ENCODE measurements at places on chromosomes 6 and 20.
A peak's percentile ranks its signal among the peaks of the same experiment; 100 is the strongest.

- no peak for DNase-seq
Measured at GRCh38 chr20:64049060-64049877, at the start of gene SOX18. Gene SOX18, minus strand, starts transcription at chr20:64049639. Its CDS starts 123 bp downstream, at chr20:64049516.

DNA sequence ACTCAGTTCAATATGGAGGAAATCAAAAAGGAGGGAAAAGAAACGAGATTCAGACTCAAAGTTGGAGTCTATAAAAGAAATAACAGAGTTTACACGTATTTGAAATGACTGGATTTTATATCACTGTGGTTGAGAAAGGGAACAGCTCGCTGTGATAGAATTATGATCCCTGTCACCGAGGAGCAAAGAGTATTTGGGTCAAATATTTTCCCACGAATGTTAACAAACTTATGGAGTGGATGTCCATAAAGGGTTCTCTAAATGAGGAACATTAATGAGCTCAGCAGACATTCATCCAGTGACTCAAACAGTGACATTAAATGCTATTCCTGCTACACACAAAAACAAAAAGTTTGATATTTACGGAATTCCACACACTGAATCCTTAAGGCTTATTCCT lies 57.9 kb downstream of the FHL5 start:
- no peak for DNase-seq

DNA sequence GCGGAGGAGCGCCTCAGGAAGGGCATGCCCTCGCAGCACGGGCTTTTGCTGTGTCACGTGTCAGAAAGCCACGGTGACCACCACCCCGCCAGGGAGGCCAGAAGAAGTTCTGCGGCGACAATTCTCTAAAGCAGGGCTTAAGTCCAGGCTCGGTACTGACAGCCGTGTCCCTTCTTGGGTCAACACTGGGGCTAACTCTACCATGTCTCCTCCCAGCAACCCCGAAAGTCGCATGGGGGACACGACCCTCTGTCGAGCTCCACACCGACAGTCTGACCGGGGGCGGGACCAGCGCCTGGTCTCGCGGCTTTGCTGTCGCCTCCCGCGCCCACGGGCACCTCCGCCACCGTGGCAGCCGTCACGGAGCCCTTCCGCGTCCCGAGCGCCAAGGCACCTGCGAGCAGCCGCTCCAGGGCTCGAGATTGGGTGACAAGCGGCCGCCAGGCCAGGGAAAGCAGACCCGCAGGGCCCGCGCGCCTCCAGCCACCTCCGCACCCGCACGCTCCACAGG lies 534 bp downstream of the NANP start:
- DNase-seq: peak; percentile 16

DNA sequence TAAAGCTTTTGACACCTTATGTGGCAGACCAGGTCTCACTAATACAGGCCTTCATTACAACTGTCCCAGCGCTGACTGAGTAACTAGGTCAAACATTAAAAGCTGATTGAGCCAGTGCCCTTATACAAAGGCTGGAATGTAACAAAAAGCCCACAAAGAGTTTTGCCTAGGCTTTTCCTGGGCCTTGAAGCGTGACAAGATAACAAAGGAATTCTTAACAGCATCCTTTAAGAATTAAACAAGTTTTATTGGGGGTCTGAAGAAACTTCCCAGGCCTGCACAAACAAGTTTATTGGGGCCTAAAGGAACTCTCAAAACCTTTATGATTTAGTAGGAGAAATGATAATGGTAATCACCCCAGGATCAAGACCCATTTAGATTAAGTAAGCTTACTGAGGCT lies 267.6 kb upstream of the FAM83B start:
- no peak for DNase-seq

- DNase-seq: no peak
Measured at GRCh38 chr20:62122654-62123449, 577 bp downstream of the LSM14B start.

DNA sequence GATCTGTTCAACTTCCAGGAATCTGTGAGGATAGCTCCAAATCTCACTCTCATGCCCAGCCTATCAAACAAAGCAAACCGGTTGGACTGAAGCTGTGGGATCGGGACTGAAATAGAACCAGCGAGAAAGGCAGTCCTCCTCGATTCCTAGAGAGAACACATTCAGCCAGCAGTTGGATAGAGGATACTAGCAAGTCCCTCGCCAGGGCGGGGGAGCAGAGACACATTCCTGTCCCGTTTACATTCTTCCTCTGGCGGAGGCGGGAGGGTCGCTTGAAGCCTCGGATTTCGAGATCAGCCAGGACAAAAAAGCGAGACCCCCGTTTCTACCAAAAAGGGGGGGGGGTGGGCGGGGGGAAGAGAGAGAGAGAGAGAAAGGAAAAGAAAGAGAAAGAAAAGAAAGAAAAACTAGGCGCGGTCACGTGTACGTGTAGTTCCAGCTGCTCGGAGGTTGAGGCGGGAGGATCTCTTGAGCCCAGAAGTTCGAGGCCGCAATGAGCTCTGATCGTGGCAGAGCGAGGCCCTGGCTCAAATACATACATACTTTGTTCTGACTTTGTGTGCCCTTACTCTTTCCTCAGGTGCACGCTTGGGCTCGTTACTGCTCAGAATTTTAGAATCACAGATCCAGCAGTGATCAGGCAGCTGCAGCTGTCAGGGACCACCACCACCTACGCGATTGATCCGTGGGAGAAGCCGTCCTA lies 19.5 kb downstream of the ZNF311 start:
- peak; percentile 91 for DNase-seq

DNA sequence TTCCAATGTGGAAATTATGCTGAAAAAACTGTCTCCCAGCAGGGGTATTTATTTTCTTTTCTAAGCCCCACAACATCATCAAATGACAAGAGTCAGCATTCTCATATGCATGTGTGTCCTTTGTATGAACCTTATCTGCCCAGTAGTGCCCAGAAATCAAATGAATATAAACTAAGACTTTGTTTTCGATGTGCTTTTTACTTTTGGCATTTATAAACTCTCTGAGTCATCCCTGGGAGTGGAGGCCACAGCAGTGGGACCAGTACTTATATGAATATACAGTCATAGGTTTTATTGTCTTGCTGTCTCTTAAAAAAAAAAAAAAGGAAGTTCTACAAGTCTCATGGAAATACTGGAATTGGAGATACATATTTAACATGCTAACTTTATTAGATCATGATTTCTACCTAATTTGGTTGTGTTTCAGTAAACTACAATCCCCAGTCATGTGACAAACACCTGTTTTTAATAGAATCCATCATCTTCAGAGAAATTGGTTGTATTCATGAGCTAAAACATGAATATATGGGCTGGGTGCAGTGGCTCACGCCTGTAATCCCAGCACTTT lies 99.2 kb upstream of the TMEM181 start:
- peak; percentile 71 for DNase-seq

- DNase-seq: no peak
Measured at GRCh38 chr20:32189691-32190615, 17.6 kb downstream of the PLAGL2 start.

GRCh38 chr20:6705106-6705766 lies 62.2 kb upstream of the BMP2 start:
- DNase-seq: no peak

GRCh38 chr6:114764866-114765265 lies 422.0 kb upstream of the HS3ST5 start:
- DNase-seq: no peak

GRCh38 chr20:33609504-33609903 lies 52.6 kb upstream of the C20orf144 start:
- DNase-seq: no peak

GRCh38 chr20:53902968-53903651 lies 167.3 kb downstream of the BCAS1 start:
- no peak for DNase-seq

- no peak for DNase-seq
Measured at GRCh38 chr6:158118886-158119285, 49.2 kb downstream of the SERAC1 start.

GRCh38 chr20:44491635-44492395 lies 16.1 kb downstream of the TTPAL start:
- DNase-seq: no peak

GRCh38 chr6:87907521-87907920 lies 140.1 kb upstream of the SPACA1 start:
- no peak for DNase-seq

GRCh38 chr20:50199703-50200102 lies 9.1 kb downstream of the CEBPB start:
- no peak for DNase-seq

GRCh38 chr6:71204741-71205140 lies 83.9 kb upstream of the OGFRL1 start:
- DNase-seq: no peak

- peak; percentile 41 for DNase-seq
Measured at GRCh38 chr20:47258745-47259695, 97.5 kb downstream of the ZMYND8 start.

DNA sequence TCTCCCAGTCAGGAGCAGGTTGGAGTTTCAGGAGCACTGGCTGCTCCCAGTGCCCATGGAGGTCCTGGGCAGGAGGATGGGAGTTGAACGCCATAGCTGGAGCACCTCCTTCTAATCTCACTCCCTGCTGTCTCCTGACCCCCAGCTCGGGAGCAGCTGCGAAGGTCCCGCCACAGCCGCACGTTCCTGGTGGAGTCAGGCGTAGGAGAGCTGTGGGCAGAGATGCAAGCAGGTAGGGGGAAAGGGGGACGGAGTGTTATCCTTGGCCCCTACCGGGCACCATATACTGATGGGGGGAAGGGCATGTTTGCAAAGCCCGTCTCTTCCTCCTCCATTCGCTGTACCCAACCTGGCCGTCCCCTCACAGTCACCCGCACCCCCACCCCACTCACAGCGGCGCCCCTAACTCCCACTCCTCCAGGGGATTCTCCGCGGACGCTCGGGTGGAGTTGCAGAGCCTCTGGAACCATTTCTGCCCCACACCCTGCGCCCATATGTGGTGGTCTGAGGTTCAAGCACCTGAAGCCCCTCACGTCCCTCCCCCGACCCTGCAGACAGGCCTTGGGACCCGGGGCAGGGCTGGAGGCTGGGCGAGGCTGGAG lies 16.7 kb downstream of the HSPA12B start:
- DNase-seq: no peak

- DNase-seq: no peak
Measured at GRCh38 chr6:128494440-128494839, 26.0 kb downstream of the PTPRK start.

DNA sequence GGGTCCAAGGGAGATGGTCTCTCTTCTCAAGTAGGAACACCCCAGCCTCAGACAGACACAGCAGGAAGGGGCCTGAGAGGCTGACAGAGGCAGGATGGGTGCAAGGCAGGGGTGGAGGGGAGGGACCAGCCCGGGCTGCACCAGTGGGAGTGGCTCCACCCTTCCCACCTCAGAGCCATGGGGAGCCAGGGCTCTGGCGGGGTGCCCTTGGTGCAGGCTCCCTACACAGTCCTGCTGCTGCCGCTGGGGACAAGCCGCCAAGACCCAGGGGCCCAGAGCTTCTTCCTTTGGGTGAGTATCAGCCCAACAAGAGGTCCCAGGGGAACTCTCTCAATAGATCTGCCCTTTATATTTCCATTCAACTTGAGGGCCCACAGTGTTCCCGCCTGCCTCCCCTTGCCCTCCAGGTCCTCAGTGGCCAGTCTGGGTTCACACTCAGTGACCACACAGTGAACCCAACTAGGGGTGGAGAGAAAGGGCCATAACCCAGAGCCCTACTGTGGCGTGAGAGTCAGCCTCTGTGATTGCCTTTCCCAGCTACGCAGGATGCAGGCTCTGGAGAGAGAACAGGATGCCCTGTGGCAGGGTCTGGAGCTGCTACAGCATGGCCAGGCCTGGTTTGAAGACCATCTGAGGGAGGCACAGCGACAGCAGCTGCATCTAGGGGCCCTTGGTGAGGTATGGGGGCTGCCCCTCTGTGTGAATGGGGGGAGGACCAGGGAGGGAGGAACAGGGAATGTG lies 592 bp downstream of the SAPCD1 start:
- DNase-seq: no peak

GRCh38 chr6:138873191-138873590 lies 77.3 kb downstream of the ECT2L start:
- no peak for DNase-seq

DNA sequence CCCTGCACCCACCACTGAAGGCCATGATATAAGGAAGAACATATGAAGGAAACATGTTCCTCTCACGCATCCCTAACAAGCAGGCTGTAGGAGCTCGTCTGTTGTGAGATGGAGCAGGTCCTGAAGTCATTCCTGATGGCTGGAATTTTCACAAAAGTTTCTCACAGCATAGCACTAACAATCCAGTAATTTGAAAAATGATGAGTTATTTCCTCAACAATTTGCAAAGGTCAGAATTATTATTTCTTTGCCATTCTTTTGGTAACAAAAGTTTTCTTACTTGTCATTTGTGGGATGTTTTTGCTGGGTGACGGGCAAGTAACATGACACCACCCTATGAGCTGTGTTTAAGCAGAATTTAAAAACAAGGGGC lies 27.6 kb upstream of the FRMD1 start:
- DNase-seq: no peak

DNA sequence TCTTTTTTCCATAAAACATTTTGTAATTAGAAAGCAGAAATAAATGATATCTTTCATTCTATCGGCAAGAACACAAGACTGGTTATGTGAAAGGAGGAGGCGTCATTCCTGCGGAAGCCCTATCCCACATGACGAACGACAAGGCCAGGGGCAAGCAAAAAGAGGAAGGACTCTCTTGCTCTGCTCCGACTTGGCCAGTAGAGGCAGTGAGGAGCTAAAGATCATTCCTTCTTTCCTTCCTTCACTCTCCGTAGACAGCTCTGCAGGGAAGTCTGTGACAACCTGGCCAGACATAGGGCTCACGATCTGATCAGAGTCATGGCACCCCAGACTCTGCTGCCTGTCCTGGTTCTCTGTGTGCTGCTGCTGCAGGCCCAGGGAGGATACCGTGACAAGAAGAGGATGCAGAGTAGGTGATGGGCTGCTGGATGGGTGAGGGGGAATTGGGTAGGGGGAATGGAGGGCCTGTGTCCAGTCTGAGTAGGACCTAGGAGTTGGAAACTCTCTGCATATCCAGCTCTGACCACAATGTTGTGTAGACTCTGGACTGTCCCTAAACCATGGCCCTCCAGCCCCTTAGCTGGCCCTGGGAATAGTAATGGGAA lies at the start of gene WFDC10A:
Gene WFDC10A, plus strand, starts transcription at position 244 of the 605 bp plus-strand sequence. Its CDS starts 75 bp downstream, at position 319.
- DNase-seq: peak; percentile 17

GRCh38 chr20:25685276-25686080 lies 11.2 kb downstream of the ZNF337 start:
- DNase-seq: no peak

DNA sequence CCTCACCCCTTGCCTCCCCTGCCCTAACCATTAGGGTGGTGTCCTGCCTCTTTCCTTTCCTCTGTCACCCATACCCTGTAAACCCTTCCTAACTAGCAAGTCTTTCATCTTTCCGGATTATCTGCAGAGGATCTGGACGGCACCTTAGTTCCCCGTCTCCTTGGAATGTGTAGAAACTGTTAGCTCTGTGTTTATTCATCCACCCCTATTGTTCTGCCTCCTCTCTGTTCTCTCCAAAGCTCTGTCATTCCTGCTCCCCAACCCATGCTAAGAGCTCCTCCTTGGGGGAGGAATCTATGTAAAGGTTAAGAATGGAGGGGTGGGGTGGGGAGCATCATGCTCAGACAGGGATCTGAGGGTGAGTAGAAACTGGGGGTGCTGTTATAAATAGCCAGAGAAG lies 39.4 kb upstream of the KCNK5 start:
- DNase-seq: no peak
